ENCODE measurements at places on chromosomes 1 and 21.

- DNase-seq = no peak
Measured at GRCh38 chr21:42555756-42556438, 42.2 kb downstream of the SLC37A1 start.

DNA sequence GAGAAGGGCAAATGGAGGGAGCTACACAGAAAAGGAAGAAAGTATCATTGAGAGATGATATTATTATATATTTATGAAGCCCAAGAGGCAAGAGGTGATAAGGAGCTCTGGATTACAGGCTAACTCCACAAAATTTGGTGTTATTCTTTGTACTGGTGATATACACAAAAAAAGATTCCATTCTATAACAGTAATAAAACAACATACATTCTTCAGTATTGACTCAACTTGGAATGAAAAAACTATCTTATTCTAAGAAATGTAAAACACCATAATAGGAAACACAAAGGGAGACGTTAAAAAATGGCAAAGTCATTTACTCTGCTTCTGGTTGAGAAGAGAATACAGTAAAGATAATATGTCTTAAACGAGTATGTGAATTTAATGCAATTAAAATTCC lies 99.4 kb downstream of the TEX35 start:
- no peak for DNase-seq

DNA sequence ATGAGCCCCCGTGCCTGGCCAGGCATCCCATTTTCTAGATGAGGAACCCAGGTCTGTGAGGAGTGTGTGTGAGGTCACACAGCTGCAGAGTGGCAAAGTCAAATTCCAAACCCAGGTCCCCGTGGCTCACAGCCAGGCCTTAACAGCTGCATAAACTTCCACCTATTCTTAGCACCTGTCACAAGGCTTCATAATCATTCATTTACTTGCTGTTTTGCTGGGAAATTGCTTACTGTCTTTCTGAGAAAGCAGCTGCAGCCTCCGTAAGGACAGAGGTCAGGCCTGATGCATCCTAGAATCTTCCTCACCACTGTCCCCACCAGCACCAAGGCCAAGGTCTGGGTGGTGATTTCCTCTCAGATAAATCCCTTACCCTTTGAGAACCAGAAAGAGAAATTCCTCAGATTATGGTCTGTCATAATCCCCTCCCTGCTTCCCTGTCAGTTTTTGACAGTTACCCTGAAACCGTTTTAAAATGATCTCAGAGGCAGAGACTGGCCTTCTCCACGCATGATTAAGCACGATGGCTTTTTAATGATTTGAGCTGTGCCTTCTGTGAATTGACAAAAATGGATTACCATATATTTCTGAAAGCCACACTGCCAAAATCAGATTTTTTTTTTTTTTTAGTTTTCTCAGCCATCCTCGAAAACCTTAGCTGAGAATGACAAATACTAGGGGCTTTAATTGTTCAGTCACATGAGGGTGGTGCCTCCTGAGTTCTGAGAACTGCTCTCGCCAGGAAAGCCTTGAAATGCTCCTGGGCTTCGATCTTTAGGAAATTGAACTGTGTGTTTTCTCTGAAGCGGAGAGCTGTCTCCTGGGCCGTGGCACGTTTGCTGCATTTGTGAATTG lies 70.0 kb upstream of the SELENON start:
- DNase-seq = no peak

DNA sequence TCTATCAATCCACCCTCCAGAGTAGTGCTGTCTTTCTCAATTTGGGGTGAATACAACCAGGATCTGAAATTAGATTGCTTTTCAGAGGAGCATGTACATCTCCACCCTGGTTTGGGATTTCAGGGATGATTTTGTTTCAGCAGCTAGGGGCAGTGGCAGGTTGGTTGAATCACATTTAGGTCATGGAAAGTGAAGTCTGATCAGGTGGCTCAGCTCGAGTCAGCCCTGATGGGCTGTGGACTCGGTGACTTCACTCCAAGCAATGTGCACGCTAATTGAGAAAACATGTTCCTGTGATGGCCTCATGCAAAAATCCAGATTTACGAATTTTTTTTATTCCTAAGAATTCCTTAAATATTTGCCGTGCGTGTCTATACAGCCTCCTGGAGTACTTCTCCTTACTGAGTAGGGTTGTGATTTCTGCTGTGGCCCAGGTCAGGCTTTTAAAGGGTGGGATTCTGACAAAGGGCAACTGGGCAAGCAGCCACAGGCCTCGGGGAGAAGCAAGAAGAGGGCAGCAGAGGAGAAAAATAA lies 7.5 kb downstream of the NGF start:
- DNase-seq = no peak

DNA sequence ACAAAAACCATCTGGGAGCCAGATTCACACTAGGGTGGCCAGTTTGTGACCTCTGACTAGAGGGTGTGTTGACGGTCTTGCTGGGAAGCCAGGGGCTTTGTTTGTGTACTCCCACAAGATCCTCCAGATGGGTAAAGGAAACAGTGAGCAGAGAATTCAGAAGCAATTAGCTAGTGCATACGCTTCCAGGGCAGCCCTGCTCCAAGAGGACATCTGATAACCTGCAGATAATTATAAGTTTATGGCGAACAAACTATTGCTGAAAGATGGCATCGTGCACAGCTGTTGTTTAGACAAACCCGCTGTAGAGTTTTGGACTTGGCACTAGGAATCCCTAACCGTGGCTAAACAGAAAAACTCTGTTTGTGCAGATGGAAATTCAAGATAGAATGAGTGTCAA lies 326.4 kb downstream of the TGFB2 start:
- no peak for DNase-seq

GRCh38 chr21:30306884-30307283 lies 13.2 kb downstream of the KRTAP26-1 start:
- DNase-seq = no peak

DNA sequence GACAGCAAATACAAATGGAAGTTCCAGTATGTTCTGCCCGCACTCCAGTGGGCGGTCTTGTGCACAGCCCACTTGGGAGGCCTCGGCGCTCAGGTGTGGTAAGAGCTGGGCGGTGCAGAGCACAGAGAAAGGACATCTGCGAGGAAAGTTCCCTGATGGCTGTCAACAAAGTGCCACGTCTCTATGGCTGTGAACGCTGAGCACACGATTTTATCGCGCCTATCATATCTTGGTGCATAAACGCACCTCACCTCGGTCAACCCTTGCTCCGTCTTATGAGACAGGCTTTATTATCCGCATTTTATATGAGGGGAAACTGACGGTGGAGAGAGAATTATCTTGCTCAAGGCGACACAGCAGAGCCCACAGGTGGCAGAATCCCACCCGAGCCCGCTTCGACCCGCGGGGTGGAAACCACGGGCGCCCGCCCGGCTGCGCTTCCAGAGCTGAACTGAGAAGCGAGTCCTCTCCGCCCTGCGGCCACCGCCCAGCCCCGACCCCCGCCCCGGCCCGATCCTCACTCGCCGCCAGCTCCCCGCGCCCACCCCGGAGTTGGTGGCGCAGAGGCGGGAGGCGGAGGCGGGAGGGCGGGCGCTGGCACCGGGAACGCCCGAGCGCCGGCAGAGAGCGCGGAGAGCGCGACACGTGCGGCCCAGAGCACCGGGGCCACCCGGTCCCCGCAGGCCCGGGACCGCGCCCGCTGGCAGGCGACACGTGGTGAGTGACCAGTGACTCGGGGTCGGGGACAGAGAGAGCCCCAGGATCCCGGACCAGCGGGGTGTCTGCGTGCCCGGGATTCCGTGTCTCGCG lies at the start of gene IL12RB2:
Gene IL12RB2 (plus strand): TSS at position 623 of the 810 bp plus-strand sequence. CDS start 12,496 bp downstream, outside the sequence.
- peak; percentile 66 for DNase-seq

DNA sequence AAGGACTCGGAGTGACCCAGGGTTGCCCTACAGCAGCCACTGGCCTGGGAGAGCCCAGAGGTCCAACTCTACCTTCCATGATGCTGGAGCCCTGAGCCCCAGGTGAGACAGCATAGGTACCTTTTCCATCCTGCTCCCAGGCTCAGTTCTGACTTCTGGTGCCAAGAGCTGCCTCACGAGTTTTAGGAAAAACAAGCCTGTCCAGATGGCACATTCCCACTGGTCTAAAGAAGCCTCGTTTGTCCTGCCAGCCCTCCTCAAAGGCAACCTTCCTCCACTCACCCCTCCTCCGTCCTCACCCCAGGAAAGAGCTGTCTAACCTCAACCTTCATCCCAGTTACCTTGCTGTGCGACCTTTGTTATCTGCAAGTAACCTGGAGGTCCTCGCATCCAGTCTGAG lies 53.5 kb upstream of the PRELP start:
- no peak for DNase-seq

- DNase-seq = peak; percentile 65
Measured at GRCh38 chr1:27598902-27599528, 4.9 kb downstream of the AHDC1 start.

DNA sequence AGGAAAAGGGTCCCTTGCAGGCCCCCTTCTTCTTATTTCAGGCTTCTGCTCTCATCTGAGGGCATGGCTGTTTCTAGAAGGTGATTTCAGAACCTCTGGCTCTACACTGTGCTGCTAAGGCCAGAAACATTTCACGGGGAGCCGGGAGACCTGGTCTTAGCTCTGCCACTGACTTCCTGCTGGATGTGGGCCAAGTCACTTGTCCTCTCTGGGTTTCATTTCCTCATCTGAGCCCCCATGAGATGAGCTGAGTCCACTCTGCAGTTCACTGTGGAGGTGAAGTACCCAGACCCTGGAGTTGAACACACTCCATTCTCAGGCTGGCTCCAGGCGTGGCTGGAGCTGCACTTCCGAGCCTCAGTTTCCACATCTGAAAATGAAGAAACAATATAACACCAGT lies 2.1 kb downstream of the PADI1 start:
- no peak for DNase-seq

GRCh38 chr1:85224734-85225623 lies 24.2 kb upstream of the SYDE2 start:
- no peak for DNase-seq

- DNase-seq = no peak
Measured at GRCh38 chr1:1021010-1021919, 1.3 kb downstream of the AGRN start.

- DNase-seq = peak; percentile 48
Measured at GRCh38 chr21:42456457-42456856, 39.6 kb downstream of the RSPH1 start.

GRCh38 chr1:84675106-84675505 lies 15.2 kb downstream of the SSX2IP start:
- DNase-seq = no peak

Data from stimulated activated naive CD8-positive, alpha-beta T cell treated with anti-CD3 and anti-CD28 coated beads, Interleukin-15, Interleukin-2, amounts not matched to agents 100 U/mL and 50 U/mL, for 24 hours (primary cell).